ENCODE measurements at places on chromosomes 1 and 21.

DNA sequence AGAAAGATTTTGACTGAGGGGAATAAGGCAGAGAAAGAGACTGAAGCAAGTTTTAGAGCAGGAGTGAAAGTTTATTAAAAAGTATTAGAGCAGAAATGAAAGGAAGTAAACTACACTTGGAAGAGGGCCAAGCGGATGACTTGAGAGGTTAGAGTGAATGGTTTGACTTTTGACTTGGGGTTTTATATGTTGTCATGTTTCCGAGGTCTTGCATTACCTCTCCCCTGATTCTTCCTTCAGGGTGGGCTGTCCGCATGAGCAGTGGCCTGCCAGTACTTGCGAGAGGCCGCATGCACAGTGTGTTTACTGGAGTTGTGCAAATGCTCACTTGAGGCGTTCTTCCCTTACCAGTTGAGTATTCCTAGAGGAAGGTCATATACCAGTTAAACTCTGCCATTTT lies 13.0 kb upstream of the DENND2D start:
- no peak for DNase-seq

GRCh38 chr1:36927826-36928225 lies 106.5 kb downstream of the GRIK3 start:
- DNase-seq = no peak

GRCh38 chr1:74534241-74534640 lies 21.8 kb upstream of the LRRC53 start:
- DNase-seq = no peak

DNA sequence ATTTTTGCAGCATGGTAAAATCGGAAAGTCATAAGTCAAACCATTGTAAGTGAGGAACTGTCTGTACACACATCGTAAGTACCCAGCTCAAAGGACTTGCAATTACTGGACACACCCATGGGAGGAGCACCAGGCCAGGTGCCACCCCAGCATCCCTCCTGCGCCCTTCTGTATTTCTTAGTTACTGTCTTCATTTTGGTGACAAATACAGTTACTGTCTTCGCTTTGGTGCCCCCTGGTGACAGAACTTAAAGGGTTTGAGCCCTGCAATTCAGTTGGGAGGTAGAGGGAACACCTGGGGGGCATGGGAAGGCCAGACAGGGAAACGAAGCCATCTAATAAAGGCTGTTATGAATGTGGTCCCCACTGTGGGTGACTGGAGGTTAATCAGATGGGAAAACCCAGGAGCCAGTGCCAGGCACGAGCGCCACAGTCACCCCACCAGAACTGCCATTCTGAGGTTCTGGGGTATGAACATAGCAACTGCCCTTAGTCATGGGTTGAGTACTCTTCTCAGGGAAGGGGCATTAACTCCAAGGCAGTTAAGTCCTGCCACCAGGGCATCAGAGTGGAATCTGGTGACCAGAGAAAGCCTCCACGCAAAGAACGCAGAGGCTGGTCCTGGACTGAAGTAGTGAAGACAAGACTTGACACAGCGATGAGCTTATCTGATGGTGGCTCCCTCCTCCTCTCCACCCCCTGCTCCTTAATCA lies 612.9 kb downstream of the PTPRU start:
- no peak for DNase-seq

GRCh38 chr1:199221371-199222150 lies 582.7 kb downstream of the PTPRC start:
- DNase-seq = no peak

DNA sequence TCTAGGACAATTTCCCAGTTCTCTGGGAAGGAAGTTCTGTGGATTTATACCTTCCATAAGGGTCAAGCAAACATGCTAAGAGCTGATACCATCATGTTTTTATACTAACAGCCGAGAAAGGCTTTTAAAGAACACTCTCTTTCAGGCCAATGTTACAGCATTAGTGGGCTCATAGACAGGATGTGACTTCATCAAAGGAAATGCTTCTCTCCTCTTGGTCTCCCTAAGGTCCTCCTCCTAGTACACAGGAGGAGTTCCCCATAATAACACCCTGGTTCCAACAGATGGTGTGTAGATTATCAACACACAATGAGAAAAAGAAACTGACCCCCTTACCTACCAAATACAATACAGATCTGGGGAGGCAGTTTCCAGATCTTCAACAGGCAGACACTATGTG lies 26.7 kb upstream of the GLIS1 start:
- DNase-seq = no peak

DNA sequence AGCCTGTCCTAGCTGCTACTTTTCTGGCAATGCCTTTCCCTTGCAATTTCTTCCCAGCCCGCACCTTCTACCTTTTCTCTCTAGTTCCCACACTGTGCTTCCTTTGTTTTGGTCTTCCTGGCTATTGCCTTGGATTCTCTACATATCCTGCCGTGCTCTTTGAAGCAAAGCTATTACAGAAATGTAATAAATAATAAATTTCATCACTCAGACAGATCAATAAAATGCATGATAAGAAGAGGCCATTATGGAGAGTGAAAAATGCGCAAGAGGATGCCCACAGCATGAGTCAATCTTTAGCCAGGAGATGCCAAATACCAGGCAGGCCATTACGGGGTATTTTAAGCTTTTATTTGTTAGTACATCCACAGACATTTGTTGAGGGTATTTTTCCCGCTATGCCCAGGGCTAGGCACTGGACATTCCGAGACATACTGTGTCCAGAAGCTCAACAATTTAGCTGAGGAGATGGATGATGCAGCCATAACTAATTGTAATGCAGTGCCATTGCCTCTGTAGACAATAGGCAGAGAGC lies 163.6 kb downstream of the ST6GALNAC3 start:
- no peak for DNase-seq

DNA sequence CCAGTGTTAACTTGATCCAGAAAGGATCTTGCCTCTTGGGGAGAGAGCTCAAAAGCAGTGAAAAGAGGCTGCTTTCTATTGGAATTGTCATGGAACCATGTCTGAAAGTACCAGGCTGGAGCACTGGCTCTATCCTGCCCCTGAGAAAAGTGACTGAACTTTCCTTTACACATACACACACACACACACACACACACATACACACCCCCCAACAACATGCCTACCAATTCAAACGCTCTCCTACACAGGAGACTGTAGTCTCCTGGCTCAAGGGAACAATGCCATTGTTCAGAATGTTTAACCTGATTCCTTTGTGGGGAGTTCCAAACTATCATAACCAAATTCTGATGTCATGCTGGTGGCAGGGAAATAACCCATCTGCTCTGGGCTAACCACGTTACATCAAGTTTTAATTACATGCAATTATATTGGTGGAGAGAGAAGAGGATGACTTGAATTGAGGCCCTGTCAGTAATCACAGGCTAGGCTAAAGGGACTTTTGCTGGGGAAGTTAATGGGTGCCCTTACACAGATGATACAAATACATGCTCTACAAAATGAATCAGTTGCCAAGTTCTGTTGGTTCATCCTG lies 52.3 kb upstream of the DUSP10 start:
- no peak for DNase-seq

- DNase-seq = no peak
Measured at GRCh38 chr21:31334648-31335121, 9.4 kb downstream of the TIAM1 start.

GRCh38 chr1:198860371-198860770 lies 221.5 kb downstream of the PTPRC start:
- DNase-seq = no peak

DNA sequence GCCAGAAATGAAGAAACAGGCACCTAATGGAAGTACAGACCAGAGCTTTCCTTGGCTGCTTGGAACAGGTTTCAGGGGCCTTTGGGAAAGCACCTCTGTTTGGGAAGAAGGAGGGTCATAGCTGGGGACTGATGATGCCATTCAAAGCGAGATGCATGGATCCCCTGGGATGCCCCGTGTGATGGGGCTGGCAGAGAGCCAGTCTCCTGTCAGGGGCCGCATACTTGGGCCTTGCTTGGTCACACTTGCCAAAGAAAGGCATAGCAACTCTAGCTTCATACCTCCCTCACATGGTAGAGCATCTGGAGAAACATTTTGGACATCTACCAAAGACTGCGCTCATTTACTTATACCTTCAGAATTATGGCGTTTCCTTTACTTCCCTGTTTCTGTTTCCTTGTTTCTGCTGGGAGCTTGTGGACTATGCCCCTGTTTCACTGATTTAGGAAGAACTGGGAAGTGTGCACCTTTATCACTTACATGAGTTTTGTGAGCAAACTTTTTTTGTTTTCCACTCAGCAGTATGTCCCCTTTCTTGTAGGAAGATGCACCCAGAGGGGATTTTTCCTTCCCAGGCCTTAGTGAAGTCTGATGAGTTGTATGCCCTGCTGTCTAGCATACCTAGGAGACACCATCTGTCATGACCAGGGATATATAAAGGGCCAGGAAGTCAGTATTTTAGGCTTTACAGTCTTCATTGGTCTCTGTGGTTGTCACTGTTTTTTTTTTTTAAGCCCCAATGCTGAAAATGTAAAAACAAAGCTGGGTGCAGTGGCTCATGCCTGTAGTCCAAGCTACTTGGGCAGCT lies 19.8 kb upstream of the ST3GAL3 start:
- DNase-seq = no peak

DNA sequence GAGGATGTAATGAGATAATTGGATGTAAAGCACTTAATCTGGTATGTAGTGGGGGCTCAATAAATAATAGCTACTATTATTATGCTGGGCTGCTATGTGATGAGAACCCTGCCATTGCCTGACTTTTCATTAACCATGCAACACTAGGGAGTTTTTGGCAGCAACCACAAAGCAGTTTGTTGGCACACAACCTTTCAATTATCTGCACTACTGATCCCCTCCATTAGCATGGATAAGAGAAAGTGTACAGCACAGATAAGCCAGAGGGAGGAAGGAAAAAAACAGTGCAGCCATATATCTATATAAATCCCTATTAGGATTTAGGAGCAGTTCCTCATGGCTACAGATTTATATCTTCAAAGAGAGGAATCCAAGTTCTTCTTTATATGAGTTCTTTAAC lies 498.5 kb downstream of the NUF2 start:
- no peak for DNase-seq

DNA sequence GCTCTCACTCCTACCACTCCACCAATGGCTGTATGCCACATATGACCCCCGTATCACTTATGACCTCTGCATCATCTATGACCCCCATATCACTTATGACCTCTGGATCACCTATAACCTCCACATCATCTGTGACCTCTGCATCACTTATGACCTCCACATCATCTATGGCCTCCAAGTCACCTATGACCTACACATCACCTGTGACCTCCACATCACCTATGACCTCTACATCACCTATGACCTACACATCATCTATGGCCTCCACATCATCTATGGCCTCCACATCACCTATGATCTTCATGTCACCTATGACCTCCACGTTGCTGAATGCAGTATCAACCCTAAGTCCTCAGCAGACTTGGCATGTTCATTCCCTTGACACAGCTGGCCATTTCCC lies 271.2 kb downstream of the MATN1 start:
- DNase-seq = no peak

DNA sequence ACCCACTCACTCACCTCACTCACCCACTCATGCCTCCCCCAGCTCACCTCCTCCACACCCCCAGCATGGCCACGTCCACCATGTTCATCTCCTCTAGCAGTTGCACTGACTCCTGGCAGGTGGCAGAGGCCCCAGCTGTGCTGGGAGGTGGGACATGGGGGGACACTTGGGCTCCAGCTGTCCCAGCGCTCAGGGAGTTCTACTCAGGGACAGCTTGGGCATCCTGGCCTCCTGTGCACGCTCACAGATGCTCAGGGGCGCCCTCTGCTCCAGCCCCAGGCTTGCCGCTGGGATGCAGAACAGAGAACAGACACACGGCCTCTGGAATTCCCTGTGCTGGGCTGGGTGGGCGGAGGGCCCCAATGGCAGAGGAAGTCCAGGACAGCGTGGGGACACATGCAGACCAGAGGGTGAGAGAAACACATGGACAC lies 5.2 kb downstream of the KRTAP10-8 start:
- no peak for DNase-seq

Measured in thoracic aorta (tissue), 2 donors.